ENCODE measurements at places on chromosomes 1 and 21.

- peak; percentile 18 for DNase-seq
Observed at GRCh38 chr1:86913399-86913895, 479 bp downstream of the SELENOF start.

GRCh38 chr1:37078866-37079265 lies 44.6 kb upstream of the GRIK3 start:
- DNase-seq: no peak

DNA sequence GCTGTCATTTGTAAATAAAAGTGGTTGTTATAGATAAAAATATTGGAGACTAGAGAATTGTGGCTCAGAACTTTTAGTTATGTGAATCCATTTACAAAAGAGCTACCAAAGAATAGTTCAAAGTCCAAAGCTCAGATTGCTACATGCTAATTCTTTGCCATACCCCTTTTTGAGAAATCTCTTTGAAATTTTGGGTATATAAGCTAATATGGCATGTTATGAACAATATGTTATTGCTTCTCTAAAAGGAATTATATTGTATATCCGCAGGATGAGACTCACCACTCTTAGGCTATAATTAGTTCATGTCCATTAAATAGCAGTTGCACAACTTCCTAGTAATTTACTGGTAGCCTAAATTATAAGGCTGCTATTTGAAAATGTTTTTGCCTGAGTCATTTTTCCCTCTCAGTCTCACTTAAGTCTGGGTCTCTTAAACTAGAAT lies 178.0 kb downstream of the ZNF281 start:
- DNase-seq: no peak

DNA sequence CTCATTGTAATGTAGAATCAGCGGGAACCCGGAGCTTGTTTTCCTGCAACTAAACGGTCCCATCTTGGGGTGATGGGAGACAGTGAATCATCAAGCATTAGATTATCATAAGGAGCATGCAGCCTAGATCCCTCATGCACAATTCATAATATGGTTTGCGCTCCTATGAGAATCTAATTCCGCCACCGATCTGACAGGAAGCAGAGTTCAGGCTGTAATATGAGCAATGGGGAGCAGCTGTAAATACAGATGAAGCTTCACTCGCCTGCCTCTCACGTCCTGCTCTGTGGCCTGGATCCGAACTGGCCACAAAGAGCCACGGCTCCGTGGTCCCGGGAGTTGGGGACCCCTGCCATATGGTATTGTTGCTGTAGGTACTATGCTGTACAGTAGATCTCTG lies 1.6 kb downstream of the IFI44 start:
- DNase-seq: no peak

- no peak for DNase-seq
Observed at GRCh38 chr1:214331180-214331579, 50.2 kb downstream of the SMYD2 start.

DNA sequence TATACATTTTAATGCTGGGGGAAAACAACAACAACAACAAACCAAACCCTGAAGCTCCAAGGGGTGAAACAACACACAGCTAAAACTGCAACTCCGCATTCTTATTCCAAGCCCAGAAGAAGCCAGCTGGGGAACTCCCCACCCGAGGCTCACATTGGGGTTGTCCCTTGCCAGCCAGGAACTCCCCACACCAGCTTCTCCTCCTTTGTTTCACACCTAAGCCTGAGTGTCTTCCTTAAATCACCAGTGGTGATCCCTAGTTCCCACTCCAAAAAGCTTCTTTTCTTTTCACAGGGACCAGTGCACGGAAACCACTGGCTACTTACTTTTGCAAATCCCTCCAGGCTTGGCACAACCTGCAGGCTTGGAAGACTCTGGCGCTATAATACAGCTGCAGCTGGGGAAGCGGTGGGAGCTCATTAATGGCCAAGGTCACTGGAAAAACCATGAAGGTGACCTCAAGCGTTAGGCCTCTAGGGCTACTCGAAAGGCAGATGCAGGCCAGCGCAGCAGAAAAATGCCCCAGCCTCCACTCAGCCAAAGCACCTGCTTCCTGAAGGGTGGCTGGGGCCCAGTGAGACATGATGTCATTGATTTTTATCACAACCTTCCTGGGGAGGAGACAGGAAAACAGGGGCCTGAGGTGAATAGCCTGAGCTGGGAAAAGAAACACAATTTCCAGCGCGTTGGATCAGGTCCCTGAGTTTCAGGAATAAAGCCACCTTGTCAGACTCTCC lies 40.1 kb downstream of the TLR5 start:
- no peak for DNase-seq

DNA sequence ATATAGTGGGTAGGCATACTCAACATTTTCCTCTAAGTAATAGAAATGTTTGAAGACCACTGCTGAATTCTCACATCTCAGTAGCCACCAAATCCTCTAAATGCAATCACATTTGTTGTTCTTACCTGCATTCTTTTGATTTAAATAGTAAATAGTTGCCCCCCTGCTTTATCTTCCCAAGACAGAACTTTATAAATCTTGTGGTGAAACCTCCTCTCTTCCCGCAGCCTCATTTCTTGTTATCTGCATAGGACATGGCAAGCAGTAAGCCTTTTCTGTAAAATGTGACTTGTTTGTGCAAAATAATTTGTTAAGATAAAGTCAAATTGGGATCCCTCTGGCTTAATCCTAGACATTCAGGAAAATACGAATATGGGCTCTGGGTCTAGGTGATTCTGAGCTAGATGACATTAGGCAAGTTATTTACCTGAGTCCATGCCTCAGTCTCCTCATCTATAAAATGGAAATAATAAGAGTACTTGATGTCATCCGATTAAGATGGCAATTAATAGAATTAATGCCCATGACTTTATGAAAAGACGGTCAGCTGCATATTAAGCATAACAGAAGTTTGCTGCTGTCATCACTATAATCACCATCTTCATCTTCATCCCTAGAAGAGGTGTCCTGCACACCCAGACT lies 77.7 kb downstream of the LRRC8C start:
- no peak for DNase-seq

- no peak for DNase-seq
Observed at GRCh38 chr1:34690269-34690668, 64.6 kb upstream of the GJB5 start.

DNA sequence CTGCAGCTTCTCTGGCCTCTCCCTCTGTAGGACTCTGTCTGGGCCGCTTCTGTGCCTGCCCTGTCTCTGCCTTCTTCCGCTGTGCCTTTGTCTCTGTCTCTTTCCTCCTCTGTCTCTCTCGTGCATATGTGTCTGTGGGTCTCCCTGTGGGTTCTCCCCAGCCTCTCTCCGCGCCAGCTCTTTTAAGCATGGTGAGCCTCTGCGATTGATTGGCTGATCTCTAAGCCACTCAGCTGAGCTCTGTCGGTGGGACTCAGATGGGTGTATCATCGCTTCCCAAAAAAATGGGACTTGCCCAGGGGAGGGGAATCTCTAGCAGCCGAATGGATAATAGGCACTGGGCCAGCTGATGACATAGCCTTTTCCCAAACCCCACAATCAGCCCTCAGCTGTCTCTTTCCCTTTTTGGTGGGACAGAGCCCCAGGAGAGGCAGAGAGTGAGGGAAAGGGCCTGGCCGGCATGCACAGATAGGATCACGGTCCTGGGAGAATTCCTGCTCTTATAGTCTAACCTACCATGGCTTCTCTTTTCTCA lies at the start of gene ADAMTS4:
TSS of gene ADAMTS4 (minus strand) at position 158 of the 535 bp plus-strand sequence. CDS start 427 bp downstream, outside the sequence.
- DNase-seq: no peak

GRCh38 chr1:71908871-71909390 lies 373.4 kb downstream of the NEGR1 start:
- DNase-seq: no peak

DNA sequence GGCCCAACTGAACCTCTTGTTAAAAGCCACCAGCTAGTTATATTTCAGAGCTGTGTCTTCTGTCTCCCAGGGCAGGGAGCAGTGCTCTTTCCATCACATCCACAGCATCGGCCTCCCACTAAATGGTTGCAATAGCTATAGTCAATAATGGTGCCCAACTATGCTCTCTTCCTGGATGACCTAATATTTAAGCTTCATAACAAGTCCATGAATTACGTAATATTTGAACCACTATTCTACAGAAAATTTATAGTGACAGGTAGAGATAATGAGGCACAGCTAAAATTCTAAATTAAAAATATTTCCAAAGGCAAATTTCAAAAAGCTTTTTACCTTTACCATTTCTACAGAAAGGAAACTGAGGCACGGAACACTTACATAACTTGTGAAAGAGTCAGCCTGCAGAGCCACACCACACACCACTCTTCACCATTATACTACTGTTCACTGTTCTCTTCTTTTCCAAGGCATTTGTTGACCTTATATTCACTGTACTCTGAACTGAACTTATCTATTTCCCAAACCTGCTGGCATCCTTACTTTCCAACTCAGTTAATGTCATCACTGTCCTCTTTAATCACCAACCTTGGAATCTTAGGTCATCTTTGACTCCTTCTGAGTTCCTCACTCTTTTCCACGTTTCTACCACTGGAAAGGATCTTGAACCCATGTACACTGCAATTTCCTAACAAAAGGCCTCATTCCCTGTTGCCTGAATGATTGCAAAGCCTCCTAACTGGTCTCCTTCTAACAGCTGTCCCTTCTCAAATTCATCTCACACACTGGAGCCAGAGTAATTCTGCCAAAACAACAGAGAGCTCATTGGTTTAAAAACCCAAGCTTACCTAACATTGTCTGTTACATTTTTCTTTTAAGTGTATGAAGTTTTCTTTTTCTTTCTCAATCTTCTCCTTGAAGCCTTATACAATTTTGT lies 85.5 kb downstream of the DDAH1 start:
- no peak for DNase-seq

DNA sequence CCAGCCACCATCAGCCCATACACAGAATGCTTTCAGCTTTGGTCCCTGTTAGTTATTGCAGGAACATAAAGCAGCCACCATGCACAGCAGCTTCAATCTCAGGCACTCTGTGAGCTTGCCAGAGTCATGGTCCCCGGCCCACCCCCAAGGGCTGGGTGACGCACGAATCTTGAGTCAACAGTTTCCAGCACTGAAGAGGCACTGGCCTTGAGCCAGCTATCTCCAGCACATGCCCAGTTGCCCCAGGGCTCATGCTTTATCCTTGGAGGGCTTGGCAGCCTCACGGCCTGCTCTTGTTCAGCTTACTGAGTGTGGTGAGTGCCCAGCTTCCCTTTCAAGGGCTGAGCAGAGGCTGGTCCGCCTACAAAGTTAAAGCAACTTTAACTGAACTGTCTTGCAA lies 200.7 kb upstream of the RAB4A start:
- DNase-seq: no peak

DNA sequence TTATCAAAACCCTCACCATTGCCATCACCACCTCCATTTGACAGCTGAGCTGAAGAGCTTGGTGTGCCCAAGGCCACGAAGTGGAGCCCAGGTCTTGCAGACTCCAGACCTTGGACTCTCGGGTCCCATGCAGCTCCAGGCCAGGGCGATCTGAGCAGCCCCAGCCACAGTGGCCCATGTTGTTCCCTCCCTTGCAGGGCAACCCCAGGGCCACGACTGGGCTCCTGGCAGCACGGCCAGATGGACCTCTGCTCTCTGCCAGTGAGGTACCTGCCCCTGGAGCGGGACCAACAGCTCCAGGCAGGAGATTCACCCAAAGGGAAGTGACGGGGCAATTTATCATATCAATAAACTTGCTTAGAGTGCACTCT lies 182.7 kb upstream of the VAMP3 start:
- no peak for DNase-seq

DNA sequence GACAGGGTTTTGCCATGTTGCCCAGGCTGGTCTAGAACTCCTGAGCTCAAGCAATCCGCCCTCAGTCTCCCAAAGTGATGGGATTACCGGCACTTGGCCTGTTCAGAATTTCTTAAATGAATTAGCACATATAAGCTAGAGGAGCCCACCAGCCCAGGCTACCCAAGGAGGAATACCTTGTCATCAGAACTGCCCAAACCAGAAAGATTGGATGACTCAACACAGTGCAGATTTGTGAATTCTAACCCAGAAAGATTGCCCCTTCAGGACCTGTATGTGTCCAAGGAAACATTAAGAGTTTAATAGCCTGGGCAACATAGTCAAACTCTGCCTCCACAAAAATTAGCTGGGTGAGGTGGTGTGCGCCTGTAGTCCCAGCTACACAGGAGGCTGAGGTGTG lies 14.0 kb upstream of the LIN9 start:
- DNase-seq: no peak

GRCh38 chr1:236315518-236315917 lies 33.8 kb upstream of the ERO1B start:
- no peak for DNase-seq

DNA sequence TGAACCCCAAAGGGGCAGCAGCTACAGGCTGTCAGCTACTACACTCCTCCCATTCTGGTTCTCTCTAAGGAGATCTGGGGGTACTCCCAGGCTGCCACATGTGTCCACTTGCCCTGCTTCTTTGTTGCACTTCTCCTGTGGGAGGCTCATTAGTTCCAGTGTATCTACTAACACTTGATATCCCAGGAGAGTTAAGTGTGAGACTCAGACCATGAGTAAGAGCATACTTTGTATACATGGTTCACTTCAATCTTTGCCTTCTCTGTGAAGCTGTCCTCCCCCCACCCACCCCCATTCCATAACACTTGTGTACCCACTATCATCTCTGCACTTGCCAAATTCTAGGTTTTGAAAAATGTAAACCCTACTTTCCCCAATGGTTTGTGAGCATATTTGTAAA lies 34.9 kb upstream of the GADD45A start:
- DNase-seq: no peak

GRCh38 chr1:245195398-245195797 lies 40.6 kb downstream of the KIF26B start:
- DNase-seq: no peak

- no peak for DNase-seq
Observed at GRCh38 chr1:173430677-173431303, 46.3 kb upstream of the PRDX6 start.

DNA sequence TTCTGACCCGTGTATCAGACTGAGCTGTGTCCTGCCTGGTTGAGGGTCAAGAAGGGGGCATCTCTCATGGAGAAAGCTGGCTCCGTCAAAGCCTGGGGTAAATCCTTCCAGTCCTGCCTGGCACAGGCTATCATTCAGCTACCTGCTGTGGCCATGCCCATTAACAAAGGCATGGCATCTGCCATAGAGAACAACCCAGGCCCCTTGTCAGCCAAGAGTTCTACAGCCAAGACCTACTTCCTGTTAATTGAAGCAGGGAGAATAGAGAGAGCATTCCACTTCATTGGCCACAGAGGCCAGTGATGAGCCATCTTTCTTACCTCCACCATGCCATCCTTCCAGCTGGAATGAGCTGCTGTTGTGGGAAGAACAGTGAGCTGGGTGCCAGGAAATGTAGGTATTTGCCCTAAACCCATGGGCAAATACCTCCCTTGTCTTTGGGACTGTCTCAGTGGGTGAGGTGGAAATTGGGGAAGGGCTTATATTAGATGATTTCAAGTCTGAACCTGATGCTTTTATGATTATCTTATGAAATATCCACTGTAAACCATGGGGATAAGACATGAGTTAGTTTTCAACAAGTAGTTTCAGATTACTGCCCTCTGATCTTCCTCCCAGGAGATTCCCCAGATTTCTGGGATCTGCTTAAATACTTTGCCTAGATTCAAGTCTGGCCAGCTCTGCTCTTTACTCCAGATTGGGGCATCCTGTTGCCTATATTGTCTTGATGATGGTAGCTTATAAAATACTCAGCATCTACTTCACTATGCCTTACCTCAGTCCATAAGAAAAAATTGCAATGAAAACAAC lies 11.2 kb upstream of the KCNQ4 start:
- no peak for DNase-seq

GRCh38 chr1:215894617-215895016 lies 327.5 kb downstream of the KCTD3 start:
- DNase-seq: no peak
